GM23248 (cell line): ENCODE measurements at places on chromosomes 4 and X. TPM values are rescaled to one million over a fixed set of nuclear protein-coding genes. Genes with fewer than 3 reads are reported as not detected.

- DNase-seq: peak; percentile 43
These were observed 2.6 kb downstream of the CTBP1 start for GRCh38 chr4:1246111-1246881.

GRCh38 chr4:161486461-161486860 lies 677.3 kb downstream of the FSTL5 start:
- no peak for DNase-seq

DNA sequence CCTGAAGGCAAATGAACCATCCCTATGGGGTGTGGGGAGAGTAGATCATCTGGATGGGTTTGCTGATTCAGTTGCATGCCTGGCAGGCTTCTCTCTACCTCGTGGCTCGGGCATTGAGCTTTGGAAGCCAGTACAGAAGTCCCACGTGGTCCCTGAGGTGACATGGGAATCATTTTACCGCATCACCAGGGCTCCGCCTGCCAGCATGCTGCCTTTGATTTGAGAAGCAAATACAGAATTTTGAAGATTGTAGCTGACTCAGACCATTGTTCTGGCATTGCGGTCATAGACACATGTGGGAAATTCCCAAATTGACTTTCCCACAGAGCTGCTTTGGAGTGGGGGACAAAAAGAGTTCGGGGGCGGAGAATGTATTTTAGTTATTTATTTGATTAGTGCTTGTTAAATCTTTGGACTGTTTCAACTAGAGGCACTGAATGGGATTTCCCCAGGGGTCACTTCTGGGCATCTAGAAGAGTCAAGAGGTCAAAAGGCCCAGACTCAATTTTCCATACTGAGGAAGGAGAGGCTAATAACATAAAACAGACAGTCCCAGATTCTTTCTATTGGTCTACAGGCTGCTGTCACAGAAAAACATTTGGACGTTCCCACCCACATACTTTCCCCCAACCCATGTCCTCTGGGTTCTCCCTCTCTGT lies 79.3 kb downstream of the NHSL2 start:
- peak; percentile 87 for DNase-seq

DNA sequence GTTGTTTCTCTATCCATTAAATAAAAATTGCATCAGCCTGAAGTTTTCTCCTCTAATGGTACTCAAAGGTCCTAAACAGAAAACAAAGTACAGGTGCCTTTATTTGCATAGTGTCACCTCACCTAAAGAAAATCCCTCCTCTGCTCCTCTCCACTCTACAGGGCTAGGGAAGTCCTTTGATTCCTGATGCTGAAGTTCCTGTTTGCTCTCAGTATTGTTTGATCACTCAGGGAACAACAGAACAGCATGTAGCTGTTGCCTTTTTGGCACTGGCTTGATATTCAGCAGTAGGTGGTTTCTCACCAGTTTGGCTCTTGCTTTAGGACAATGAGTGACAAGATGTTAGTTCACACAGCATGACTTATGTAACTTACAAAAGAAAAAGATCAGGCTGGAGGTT lies 156.2 kb upstream of the SLC7A11 start:
- no peak for DNase-seq

GRCh38 chr4:112817933-112818593 lies 181.1 kb downstream of the LARP7 start:
- peak; percentile 96 for DNase-seq

DNA sequence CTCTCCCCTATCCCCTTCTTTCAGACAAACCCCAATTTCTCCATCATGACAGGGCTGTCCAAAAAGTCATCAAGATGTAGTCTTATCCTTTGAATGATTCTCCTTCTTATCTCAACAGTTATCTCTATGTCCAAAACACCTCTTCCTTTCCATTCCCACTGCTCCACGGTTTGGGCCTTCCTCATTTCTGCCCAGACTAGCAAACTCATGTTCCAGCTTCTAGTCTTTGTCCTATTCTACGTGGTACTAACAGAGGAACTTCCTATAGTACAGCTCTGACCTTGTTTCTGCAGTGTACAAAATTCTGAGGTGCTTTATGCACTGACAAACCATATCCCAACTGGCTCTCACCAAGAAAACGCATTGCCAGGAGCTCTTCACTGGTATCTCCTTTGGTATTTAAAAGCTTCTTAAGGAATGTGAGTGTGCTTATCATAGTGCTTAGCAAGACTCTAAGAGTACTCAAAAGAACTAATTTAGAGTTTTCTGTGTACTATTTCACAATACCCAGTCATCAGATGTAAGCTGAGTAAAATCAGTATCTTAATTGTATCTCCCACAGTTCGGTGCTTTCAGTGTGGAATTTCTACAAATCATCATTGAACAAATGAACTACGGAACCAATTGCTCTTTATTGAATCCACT lies 65.5 kb downstream of the MAML3 start:
- peak; percentile 34 for DNase-seq

DNA sequence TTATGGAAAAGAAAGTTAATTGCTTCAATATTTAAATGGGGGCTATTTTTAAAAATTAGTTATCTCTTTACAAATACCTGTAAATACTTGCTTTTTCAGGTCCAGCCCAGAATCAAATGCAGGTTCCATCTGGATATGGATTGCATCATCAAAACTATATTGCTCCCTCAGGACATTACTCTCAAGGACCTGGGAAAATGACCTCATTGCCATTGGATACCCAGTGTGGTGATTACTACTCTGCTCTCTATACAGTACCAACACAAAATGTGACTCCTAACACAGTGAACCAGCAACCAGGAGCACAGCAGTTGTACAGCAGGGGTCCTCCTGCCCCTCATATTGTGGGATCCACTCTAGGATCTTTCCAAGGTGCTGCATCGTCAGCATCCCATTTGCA lies 29.2 kb downstream of the SEC24B start:
- peak; percentile 43 for DNase-seq

DNA sequence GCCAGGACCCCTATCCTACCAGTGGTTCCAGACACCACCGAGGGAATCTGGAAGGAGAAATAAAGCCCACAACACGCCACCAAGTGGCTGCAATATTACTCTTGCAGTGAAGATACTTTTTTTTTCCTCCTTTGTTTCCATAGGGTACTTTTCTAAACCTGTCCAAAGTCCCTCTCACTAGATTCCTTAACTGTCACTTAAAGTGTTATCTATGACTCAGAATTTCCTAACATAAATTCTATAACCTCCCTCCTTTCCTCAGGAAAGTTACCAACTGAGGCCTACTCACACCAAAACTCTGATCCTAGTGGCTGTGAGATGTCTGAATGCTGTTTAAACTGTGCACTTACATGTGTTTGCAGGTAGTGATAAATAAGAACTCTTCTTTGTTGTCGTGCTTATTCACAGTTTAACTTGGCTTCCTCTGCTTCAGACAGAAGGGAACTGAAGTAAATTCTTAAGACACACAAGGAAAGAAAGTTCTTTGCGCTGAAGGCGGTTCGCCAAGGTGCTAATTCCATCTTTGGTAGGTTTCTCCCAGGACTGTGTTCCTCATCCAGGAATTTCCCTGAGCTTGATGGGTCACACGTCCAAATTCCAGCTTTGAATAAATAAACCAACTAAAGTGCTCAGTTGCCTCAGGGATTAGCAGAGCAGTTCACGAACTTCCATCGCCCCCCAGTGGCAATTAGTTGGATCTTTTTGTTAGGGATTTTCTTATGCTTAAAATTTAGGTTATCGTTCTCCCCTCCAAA lies 10.7 kb upstream of the HCCS start:
- peak; percentile 75 for DNase-seq

DNA sequence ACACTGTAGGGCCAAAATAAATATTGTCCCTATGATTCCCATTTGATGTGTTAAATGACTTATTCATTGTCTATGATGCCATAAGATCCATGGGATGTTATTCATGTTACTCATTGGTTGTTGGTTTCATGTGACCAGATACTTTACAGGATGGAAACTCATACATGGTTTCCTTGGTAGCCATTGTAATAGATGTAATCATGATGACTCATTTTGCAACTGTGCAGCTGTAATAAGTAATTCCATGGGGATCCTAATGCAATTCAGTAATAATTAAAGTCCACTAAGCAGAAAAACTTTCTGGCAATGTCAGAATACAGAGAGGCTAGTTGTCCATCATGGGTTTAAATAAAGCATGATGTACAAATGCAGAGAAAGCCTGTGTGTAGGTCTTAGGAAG lies 389.7 kb upstream of the NR3C2 start:
- DNase-seq: peak; percentile 92

CFI gene
- total RNA-seq: 0.22 TPM in 1 of 2 replicates, not detected in the other

TMEM35A gene
- total RNA-seq: 0.32 and 0.76 TPM in 2 replicates

STBD1 gene
- total RNA-seq: 6.7 and 10.6 TPM in 2 replicates

WWC2 gene
- total RNA-seq: 31.0 and 33.2 TPM in 2 replicates

PHOX2B gene
- not detected in 2 replicates for total RNA-seq

GUCY1B1 gene
- total RNA-seq: 0.25 and 2.1 TPM in 2 replicates

PLS3 gene
- total RNA-seq: 118 and 136 TPM in 2 replicates
